ENCODE measurements at places on chromosomes 7 and 10. TPM values are rescaled to one million over a fixed set of nuclear protein-coding genes. Genes with fewer than 3 reads are reported as not detected.

GRCh38 chr7:10838228-10838627 is 135.4 kb upstream of the PHF14 start:
- no peaks in the 10 kb centered on the region for H3K36me3 ChIP-seq
- no peaks in the 10 kb centered on the region for H3K4me1 ChIP-seq
- H3K27me3 ChIP-seq, result no peaks in the 10 kb centered on the region

Gene NPC1L1
- not detected for total RNA-seq

GRCh38 chr10:102367441-102367840 is 28.1 kb upstream of the NFKB2 start:
- H3K27ac ChIP-seq, result no peak overlapping the region
- no peaks in the 10 kb centered on the region for H3K27me3 ChIP-seq
- H3K36me3 ChIP-seq, result peaks cover 98% of the 10 kb centered on the region

DNA sequence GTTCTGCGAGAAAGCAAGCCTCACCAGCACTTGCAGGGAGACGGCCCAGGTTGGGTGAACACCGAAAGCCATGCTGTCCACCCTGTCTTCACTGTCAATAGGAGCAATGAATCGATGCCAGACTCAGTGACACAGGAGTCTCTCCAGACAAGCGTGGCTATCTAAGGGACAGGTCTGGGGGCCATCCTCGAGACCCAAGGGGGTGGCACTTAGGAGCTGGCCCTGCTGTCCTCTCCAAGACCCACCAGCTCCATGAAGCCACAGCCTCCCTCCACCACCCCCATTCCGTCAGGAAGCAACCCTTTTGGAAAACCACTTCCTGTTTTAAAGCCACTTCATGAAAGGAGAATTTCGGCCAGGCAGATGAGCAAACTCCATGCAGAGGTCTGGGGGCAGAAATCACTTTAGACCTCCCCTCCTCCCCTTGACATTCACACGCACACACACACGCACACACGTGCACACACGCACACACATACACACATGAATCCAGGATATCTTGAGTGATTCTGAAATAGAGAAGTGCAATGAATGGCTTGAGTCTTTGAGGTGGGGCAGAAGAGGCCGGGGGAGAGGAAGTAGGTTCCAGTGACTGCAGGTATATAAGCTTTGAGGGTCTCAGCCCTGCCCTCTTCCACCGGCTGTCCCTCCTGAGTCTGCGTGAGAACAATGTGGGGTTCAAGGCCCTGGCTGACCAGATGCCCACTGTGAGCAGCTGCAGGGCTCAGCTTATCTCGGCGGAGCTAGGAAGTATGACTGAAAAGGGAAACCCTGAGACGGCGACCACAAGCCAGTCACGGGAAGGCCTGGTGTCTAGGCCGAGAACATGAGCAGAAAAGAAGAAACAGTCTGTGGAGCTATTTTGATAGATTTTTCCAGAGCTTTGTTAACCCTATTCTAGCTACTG is 25.0 kb downstream of the RGS10 start:
- no peak overlapping the region for H3K4me3 ChIP-seq
- peak overlapping the region; percentile 68 for H3K27ac ChIP-seq
- H3K36me3 ChIP-seq, result no peaks in the 10 kb centered on the region
- peaks cover 40% of the 10 kb centered on the region for H3K4me1 ChIP-seq
- H3K27me3 ChIP-seq, result no peaks in the 10 kb centered on the region
- DNase-seq, result peak; percentile 85

DNA sequence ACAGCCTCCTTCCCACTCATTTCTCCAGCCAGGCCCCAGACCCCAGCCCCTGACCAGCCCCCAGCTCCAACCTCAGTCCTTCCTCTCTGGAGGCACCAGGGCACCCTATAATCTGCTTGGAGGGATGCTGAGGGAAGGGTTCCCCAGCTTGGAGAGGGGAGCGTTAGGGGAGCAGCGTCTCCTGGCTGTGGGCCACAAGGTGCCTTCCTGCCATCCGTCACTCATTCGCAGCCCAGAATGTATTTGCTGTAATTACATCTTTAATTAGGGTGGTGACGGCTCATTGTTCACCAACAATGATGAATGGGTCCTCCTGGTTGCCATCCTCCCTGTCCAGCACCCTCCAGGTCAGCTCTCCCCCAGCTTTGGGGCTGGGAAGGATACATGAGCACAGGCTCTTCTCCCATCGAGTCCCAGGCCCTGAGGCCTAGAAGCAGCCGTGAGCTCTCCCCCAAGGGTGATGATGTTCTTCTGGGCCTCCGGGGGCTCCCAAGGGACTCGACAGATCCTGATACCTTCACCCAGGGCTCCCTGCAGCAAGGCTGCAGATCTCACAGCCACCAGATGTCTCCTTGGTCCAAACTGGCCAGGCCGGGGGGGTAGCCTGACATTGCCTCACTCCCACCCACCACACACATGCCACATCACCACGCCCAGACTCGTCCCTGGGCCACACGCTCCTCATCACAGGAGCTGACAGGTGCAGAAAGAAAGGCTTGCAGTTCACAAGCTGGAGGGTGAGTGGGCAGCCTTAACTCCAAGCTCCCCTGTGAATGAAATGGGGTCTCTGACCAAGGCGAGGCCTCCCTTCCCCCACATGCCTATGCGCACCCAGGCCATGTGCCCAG is 26.8 kb downstream of the POLL start:
- peaks cover 2% of the 10 kb centered on the region for H3K4me1 ChIP-seq
- H3K27me3 ChIP-seq, result peaks cover 18% of the 10 kb centered on the region
- no peak for DNase-seq
- no peak overlapping the region for H3K27ac ChIP-seq
- no peak overlapping the region for H3K4me3 ChIP-seq

GRCh38 chr7:56062382-56062781 is 1.7 kb upstream of the SUMF2 start:
- peak overlapping the region; percentile 93 for H3K27ac ChIP-seq
- no peak for DNase-seq
- peaks cover 40% of the 10 kb centered on the region for H3K36me3 ChIP-seq
- H3K4me3 ChIP-seq, result no peak overlapping the region
- H3K27me3 ChIP-seq, result no peaks in the 10 kb centered on the region
